ENCODE measurements at places on chromosomes 7 and 10.

DNA sequence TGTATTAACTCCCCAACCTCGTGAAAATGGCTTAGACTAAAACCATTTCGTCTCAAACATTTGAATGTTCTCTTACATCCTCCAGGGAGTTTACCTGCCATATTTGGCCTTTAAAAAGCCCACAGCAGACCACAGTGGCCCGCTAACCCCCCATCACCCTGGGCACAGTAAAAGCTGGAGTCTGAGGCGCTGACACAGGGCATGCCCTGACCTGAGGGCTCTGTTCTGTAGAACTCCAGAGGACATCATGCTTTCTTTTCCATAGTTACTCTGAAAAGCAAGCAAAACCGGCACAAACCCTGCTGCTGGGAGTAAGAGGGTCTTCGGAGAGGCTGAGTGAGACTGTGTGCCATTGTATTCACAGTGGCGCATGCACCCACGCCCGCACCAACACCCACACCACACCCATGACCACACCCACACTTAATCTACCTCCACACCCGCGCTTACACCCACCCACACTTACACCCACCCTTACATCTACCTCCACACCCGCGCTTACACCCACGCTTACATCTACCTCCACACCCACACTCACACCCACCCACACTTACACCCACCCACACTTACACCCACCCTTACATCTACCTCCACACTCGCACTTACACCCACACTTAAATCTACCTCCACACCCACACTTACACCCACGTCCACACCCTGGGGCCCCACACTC, 32.1 kb downstream of the LRRC27 start:
- no peak for DNase-seq

DNA sequence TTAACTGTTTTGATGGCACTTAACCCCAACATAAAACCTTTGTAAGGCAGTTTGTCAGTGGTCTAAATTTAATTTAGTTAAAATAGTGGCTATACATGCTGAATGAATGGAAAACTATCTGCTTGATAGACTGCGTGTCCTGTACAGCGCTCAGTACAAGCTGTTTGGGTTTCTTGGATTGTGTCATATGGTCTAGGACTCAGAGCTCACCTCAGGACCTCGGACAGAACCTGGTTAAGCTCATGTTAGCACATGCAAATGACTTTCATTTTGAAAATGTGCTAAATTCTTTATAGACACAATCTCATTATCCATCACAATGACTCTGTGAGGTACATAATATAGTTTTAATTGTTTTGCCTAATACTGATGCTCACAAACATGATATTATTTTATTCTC, 55.7 kb upstream of the RELN start:
- DNase-seq, result no peak

GRCh38 chr10:96431211-96431970, 72.6 kb upstream of the OPALIN start:
- DNase-seq, result no peak

DNA sequence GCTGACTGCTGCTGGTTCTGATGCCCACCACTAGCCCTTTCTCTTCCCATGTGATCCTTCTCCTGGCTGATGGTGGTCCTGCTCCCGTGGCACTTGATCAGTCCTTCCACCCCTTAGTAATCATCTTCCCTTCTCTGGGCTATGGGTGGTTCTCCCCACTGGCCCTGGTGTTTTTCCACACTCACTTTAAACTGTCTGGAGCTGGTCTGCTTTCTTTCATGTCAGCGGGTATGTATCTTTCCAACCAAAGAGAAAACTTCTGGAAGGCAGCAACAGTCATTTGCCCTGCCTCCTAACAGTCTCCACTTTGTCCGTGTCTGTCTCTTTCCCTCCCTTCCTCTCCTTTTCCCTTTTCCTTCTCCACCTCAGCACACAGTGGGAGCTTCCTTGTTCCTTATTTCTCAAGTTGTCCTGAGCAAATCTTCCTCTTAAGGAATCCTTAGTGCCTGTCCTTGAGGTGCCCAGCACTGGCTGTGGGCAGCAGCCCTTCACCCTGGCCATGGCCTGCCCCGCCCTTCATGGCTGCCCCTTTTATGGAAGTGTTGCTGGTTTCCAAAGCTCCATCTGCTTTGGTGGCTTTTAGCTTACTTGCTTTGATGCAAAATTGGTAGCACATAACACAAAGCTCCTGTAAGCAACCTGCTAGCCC, 189.0 kb downstream of the TCF7L2 start:
- DNase-seq, result no peak

DNA sequence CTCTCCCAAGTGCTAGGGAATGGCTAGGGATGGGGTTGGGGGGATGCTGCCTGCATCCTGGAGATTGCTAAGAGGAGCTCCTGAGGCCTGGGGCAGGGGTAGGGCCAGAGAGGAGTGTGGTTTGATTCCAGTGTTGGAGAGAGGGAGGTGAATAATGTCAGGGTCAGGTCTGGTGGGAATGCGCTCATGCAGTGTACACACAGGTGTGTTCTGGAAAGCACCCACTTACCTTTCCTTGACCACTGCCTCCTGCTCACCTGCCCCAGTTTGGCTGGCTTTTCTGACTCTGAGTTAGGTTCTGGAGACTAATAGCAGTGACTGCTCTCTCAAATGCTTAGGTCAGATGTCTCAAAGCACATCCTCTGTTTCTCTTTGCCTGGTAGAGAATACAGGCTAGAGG, 135.4 kb upstream of the BMPER start:
- DNase-seq, result no peak

- no peak for DNase-seq
Observed at GRCh38 chr10:117921421-117921820, 125.3 kb downstream of the RAB11FIP2 start.

GRCh38 chr10:59724098-59724938, 14.7 kb upstream of the SLC16A9 start:
- no peak for DNase-seq

DNA sequence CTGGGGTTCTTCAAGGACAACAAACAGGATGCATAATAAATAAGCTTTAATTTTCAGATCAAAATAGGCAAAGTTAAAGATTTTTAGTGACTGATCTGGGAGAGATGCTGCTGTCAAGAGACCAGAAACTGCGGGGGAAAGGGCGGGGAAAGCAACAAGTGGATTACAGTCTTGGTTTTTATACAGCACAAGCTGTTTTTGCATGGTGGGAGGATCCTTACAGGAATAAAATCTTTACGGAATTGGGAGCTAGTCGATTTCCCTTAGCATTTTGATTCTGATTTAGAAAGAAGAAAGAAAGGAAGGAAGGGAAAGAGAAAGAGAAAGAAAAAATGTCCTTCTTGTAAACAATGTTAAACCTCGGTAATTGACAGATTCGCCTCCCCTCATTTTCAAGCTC, 242.3 kb upstream of the SP8 start:
- DNase-seq, result no peak
